ENCODE measurements at places on chromosomes 3 and 15.
A peak's percentile ranks its signal among the peaks of the same experiment; 100 is the strongest.

- no peak for DNase-seq
Measured at GRCh38 chr3:187968883-187969580, 184.9 kb upstream of the LPP start.

- no peak for DNase-seq
Measured at GRCh38 chr3:187746059-187746441, 782 bp upstream of the BCL6 start.

GRCh38 chr3:101527906-101528305 lies 14.9 kb upstream of the SENP7 start:
- no peak for DNase-seq

DNA sequence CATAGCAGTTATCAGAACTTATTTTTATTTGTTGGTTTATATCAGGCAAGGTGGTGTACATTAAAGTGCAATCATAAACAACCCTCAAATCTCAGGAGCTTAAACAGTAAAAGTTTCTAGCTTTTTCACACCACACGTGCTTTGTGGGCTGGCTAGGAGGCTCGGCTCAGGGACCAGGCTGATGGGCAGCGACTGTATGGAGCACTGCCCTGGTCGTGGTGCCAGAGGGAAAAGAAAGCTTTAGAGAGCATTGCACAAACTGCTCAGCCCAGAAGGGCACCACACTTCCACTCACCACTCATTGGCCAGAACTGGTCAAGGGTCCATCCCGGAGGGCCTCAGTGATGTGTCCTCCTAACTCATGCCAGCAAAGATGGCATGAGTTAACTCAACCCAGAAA lies 123.2 kb downstream of the AQP9 start:
- no peak for DNase-seq

- no peak for DNase-seq
Measured at GRCh38 chr3:44001072-44001471, 240.6 kb upstream of the TOPAZ1 start.

- no peak for DNase-seq
Measured at GRCh38 chr3:97990624-97991292, 18.5 kb upstream of the RIOX2 start.

DNA sequence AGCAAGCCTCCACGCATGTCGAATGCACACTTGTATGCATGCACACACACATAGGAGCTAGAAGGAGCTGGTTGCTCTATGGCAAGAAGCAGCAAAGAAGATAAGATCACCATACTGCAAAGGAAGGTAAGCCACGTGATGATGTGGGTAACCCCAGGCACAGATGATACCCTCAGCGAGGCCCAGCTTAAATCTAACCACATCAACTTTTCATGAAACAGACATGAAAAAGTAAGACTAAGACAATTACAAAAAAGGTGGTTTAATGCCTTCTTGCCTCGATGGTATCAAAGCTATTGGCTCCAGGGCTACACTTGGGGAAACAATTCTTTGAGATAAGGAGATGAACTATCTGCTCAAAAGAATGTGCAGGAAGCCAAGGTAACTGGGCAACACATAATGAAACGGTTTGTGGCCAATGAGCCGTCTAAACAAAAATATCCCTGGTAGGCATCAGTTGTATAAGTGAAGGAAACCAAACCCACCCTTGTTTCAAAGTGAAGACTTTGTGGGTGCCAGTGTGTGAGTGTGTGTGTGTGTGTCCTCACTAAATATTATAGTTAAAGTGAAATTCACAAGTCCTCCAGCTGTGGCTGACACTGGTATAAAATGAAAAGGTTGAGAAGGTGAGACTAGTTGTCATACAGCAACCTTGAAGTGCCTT lies 365.7 kb upstream of the ICE2 start:
- no peak for DNase-seq

DNA sequence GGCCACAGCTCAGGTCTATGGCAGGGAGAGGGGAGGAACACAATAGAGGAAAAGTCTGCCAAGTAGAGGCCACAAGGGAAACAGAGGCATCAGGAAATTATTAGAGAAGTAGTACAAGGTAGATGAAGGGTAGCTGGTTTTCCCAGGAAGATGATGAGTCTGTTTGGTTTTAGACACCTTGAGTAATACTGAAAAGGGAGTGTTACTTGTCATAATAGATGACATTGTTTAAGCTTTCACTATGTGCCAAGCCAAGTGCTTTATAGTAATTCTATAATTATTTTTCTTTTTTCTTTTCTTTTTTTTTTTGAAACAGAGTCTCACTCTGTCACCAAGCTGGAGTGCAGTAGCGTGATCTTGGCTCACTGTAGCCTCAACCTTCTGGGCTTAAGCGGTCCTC lies 13.7 kb downstream of the PXK start:
- no peak for DNase-seq

GRCh38 chr3:61358364-61358763 lies 107.1 kb upstream of the FHIT start:
- peak; percentile 74 for DNase-seq

DNA sequence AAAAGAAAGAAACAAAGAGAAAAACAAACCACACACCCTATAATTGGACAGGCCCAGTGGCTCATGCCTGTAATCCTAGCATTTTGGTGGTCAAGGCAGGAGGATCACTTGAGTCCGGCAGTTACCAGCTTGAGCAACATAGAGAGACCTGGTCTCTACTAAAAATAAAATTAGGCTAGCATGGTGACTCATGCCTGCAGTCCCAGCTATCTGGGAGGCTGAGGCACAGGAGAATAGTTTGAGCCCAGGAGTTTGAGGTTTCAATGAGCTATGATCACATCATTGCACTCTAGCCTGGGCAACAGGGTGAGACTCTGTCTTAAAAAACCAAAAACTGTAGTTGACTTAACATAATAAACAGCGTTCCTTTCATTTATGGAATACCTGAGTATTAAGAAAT lies 72.3 kb upstream of the ST3GAL6 start:
- no peak for DNase-seq

DNA sequence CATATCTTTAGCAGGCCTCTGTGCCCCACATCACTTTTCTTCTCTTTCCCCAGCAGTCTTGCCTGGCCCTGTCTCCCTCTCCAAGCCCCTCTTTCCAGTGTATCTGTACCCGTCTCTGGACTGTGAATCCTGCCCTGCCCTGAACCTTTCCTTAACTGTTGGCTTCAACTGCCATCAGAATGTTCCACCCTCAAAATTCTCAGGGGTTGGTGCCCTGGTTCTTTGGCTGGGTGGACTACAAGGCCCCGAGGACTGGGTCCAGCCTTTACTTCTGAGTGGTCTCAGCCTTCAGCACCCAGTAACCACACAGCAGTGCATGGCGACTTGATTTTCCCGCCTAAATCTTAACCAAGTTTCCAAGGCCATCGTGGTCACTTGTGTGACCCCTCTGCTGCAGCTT lies 333.5 kb upstream of the RGMA start:
- no peak for DNase-seq

- DNase-seq, result no peak
Measured at GRCh38 chr3:53113293-53114010, 16.8 kb downstream of the RFT1 start.

DNA sequence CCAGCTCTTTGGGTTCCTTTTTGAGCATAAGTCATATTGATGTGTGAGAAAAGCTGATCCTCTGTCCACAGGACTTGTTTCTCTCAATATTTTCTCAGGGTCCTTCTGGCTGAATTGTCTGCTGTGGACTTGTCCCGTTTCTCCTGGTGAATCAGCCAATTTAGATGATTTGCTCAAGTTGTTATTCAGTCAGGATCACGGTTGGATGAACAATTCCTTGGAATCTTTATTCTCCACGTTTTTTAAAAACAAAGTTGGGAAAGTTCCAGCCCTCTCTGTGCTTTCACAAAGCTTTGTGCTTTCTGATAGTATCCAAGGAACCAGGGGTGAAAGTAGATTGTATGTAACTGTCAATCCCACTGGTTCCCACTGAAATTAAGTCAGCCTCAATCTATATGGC lies 61.3 kb downstream of the LRRC3B start:
- no peak for DNase-seq

DNA sequence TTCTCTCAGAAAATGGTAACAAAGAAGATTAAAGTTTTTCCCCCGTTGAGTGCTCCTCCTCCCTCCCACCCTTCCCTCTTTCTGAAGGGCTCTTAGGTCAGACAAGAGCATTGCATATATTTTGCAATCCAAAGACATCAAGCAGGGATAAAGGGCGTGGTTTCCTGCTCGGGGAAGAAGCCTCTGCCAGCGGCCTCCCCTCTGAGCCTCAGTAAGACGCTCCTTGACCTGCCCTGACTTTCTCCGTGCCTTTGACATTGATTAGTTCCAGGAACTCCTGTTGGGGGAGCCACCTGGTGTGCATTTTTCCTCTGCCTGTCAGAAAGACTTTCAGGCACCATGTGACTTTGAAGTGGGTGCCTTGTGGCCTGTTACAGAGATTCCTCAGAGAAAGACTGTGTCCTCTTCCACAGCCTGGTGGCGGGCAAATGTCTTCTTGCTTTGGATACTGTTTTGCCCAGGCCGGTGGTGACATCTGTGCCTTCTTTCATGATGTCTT lies 87.2 kb upstream of the TBL1XR1 start:
- DNase-seq, result peak; percentile 65

DNA sequence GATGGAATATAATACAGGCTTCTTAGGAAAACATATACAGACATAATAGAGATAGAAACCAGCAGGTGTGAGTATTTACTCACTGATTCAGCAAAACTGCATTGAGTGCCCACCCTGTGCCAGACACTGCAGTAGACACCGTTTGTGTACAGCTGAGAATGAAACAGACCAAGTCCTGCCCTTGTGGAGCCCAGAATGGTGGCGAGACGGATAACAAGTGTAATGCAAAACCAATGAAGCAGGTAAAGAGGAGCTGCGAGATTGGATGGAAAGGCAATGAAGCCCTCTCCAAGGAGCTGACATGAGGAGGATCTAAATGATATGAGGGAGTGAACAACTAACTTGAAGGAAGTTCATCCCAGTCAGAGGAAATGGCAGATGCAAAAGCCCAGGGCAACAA lies 256.4 kb downstream of the MEX3B start:
- DNase-seq, result no peak

DNA sequence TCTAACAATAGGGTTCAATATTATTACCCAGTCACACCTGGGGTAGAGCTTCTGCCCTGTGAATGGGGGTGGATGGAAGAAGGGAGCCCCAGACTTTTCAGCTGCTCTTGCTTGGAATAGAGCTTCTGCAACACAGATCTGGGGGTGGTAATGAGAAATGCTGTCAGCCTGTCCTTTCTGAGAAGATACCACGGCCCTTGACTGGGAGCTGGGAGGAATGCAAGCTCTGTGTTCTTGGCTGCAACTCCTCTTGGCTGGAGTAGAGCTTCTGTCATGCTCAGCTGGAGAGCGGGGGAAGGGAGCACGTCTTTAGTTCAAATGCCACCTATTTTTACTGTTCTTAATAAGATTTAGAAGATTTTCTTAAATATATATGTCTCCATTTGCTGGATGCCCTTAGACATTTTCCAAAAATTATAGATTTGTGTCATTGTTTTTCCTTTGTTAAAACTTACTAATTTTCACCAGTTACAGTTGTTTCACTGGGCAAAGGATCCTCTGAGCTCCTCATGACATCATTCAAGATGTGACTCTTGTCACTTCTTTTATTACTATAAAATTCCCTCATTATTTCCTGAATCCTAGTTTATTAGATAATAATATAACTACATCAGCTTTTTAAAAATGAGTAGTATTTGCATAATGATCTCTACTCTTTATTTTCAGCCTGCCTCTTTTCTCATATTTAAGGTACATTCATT lies 180.0 kb upstream of the TGFBR2 start:
- DNase-seq, result no peak

- DNase-seq, result no peak
Measured at GRCh38 chr3:30320392-30320791, 286.0 kb upstream of the TGFBR2 start.

- DNase-seq, result no peak
Measured at GRCh38 chr15:69497076-69497475, 44.5 kb downstream of the RPLP1 start.

DNA sequence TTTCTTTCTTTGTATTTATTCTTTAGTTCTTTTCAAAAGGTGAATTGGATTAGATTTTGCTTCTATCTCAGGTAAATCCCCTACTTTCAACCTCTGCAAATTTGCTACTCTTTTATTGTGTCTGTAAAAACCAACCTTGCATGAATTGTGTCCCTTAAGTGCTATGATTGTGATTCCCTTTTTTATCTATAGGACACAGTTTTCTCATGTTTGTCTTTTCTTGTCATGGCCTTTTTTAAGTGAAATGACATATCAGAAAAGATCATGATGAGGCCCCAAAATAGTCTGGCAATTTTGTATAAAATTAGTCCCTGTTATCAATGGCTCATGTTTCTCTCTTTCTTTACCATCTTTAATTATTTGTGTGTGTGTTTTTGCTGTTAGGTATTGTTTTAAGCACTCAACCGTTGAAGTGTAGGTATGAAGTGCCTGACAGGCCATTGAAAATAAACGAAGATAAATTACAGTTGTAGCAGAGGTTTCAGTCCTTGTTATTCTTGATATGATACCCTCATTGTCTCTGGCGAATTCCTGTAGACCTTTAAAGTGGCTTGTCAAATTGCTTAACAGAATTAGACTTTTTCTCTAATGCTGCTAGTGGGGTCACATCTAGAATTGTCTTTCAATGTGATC lies 184.3 kb downstream of the UBE2E2 start:
- DNase-seq, result no peak

- DNase-seq, result peak; percentile 72
Measured at GRCh38 chr15:71730277-71731144, 79.8 kb upstream of the NR2E3 start.

Data from mucosa of descending colon (tissue), 3 donors.